Ureter (tissue), 1 donor: ENCODE measurements at places on chromosomes 1 and 21.

GRCh38 chr1:3638676-3639075 lies 11.2 kb downstream of the WRAP73 start:
- DNase-seq: no peak

DNA sequence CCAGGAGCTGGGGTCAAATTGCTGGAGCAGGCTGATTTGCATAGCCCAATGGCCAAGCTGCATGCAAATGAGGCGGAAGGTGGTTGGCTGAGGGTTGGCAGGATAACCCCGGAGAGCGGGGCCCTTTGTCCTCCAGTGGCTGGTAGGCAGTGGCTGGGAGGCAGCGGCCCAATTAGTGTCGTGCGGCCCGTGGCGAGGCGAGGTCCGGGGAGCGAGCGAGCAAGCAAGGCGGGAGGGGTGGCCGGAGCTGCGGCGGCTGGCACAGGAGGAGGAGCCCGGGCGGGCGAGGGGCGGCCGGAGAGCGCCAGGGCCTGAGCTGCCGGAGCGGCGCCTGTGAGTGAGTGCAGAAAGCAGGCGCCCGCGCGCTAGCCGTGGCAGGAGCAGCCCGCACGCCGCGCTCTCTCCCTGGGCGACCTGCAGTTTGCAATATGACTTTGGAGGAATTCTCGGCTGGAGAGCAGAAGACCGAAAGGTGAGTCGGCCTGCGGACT lies at the start of gene GADD45A:
Gene GADD45A (plus strand): TSS at position 135 of the 491 bp plus-strand sequence. CDS start 294 bp downstream, at position 429.
- DNase-seq: peak; percentile 99

DNA sequence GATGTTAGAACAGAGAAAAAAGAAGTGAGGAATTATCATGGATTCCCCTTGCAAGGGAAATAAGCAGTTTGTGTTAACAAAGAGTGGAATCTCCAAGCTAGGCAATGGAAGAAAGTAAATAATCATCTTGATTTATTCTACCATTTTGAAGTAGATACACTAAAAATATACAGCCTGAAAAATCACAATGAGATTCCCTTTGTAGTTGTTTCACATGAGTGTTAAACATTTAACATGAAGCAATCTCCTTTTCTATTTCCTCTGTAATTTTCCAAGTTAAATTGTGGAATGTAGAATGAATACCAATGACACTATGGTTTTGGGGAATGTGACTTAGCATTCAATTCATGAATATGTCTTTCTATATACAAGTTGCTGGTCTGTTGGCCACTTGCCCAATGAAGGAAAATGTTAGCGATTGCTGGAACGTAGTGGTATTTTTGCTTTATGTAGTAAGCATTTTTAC lies 5.7 kb downstream of the TGFB2 start:
- no peak for DNase-seq

- no peak for DNase-seq
These were observed 9.5 kb downstream of the CTSK start for GRCh38 chr1:150798525-150798924.

- no peak for DNase-seq
These were observed 14.5 kb upstream of the CFHR4 start for GRCh38 chr1:196873385-196873784.

GRCh38 chr21:32392880-32393676 lies at the start of gene URB1:
Gene URB1, minus strand, starts transcription at chr21:32393012. Its CDS starts 102 bp downstream, at chr21:32392910.
- peak; percentile 97 for DNase-seq

GRCh38 chr21:45333583-45334121 lies 46.0 kb upstream of the POFUT2 start:
- no peak for DNase-seq

- no peak for DNase-seq
These were observed 664 bp downstream of the SLAMF1 start for GRCh38 chr1:160646180-160646579.
